ENCODE measurements at places on chromosomes 5 and 9.

- DNase-seq = no peak
Measured at GRCh38 chr5:55925712-55926111, 69.1 kb downstream of the IL6ST start.

DNA sequence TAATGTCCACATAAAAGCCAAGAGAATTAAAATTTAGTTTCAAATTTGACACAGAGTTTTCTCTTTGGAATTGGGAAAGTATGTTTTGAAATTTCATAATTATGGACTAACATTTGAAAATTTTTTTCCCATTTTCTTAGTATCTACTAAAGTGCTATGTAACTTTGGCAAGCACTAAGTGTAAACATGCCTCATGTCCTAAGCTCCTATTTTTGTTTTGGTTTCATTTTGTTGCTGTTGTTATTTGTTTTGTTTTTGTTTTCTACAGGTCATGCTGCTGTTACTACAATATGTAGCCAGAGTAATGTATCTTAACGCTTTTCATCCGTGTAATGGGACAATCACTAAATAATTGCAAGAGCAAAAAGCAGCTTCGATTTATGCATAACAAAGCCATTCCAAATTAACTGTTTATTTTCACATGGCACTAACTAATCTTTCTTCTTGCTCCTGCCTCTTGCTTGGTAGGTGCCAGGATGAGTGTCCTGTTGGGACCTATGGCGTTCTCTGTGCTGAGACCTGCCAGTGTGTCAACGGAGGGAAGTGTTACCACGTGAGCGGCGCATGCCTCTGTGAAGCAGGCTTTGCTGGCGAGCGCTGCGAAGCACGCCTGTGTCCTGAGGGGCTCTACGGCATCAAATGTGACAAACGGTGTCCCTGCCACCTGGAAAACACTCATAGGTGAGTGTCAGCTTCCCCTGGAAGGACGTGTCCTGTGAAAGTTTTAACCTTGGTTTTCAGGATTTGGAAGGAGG is 107.3 kb upstream of the PRRC1 start:
- DNase-seq = no peak

DNA sequence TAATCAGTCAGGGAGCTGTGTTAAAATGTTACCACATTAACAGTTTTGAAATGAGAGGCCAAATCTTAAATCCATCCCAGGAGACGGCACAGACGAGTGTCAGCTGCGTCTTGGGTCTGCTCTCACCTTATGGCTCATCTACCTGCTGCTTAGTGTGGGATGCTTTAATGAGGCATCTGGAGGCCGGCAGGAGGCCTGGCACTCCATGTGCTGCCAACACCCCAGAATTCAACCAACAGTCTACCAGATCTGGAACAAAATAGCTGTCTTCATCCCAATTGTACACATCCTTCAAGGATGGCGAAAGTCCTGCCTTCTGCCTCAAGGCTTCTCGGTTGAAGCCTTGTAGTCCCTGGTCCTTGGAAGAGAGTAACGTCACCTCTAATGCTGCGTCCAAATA is 12.0 kb downstream of the PRKACG start:
- no peak for DNase-seq

- peak; percentile 21 for DNase-seq
Measured at GRCh38 chr5:120517607-120518252, 53.6 kb downstream of the PRR16 start.

DNA sequence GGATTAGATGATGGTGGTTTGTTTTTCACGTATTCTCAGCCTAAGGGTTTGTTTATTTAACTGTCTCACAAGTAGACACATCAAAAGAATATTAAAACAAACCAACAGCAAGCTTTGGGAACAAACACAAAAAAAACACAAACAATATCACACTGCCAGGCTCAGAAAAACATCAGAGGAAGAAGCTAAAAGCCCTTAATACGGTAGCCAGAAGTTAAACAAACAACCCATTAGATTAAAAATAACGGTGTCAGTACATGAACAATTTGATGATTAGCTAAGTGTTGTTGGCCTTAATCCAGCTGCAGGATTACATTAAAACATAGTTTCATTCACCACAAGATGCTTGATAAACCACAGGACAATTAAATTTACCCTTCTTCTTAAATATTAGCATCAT is 15.9 kb upstream of the DMRT2 start:
- no peak for DNase-seq

All from fibroblast of upper back skin (primary cell).